ENCODE measurements at places on chromosomes 11 and 22. TPM values are rescaled to one million over a fixed set of nuclear protein-coding genes. Genes with fewer than 3 reads are reported as not detected.
A peak's percentile ranks its signal among the peaks of the same experiment; 100 is the strongest.

DNA sequence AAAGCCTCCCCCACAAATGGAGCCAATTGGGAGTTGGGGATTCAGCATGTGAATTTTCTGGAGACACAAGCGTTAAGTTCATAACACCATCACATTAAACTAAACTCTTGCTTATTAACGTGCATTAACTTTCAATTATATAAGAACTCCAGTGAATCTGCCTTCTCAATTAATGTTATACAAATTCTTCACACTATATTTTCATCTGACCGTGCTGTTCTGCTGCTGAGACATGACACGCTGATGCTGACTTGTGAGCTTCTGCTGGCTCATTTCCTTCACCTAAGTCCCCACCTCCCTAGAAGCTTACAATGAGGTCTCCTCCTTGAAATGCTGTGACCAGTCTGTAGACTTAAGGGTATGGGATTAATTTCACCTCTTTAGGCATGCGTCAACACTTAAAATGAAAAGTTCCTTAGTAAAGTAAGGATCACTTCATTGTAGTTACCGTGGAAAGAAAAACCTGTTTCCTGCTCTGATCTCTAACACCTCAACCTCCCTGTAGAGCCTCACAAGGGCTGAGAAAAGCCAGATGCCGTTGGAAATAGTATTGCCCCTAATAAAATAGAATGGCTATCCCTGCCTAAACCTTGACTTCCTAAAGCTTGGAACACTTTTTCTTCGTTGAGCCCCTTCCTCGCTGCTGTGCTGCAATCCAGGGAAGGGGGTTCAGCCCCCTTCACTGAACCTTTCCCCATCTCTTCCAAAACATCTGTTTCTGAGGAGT lies 2.2 kb downstream of the HBG2 start:
- no peak for DNase-seq

GRCh38 chr11:121321614-121322243 lies 29.2 kb downstream of the SC5D start:
- no peak for DNase-seq

DNA sequence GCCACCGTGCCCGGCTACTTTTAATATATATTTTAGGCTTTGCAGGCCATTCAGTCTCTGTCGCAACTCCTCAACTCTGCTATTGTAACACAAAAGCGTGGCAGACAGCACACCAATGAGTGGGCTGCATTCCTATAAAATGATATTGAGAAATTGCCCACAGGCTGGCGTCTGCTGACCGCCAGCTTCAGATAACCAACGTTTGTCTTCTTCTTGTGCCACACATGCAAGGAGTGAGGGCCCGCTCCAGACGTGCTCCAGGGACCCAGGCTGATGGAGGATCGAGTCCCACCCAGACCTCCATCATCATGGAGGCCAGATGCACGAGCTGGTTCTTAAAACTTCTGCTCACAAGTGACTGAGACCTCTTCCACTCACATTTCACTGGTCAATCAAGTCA lies 35.4 kb upstream of the LINC01488 start:
- DNase-seq = no peak

HBG2 gene
- not detected for total RNA-seq

DNA sequence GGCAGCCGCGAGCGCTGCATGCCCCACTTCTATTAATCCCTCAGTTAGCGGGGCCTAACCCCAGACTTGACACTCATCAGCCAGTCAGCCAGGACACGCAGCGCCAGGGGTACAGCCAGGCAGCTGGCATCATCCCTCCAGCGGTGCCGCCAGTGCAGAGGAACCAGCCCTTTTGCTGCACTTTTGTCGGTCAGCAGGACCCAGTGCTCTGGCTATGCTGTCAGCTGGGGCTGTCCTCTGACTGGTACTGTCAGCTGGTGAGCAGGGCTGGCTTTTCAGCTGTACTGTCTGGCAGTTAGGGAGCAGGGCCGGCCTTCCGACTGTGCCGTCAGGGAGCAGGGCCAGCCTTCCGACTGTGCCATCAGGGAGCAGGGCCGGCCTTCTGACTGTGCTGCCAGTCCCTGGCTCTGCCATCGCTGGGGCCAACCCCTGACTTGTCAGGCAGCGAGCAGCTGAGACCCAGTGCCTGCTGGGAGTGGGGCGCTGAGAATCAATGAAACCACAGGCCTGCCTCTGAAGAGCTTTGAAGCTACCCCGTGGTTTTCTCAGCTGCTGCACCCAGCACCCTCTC lies 115.4 kb downstream of the KIAA1671 start:
- DNase-seq = peak; percentile 88

TMEM25 gene
- 133 TPM for total RNA-seq

DNA sequence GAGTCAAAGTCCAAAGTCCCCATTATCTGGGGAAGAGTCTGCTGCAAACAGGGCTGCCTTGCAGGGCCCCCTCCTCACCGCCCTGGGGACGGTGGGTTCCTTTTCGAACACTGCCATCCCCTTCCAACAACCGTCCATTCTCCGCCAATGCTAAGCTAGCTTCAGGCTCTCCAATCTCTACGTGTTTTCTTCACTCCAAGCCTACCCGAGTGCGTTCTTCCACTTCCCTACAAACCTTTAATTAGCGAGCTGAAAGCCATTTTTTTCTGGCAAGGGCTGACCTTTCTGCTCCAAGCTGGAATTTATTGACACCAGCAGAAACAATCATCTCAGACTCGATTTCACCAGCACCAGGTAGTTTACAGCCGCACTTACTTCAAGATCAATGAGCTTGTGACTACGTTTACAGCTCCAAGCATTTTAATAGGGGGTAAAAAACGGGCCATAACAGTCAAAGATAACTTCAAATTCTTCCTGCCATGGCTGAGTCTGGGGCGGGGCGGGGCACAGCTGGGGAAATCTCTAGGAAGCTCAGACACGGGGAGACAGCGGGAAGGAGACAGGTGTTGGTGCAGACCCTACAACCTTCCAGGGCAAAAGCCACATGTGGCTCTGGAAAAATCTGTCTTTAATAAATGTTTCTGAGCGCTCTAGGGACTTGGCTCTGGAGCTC lies 82.2 kb downstream of the PHF21B start:
- no peak for DNase-seq

DNA sequence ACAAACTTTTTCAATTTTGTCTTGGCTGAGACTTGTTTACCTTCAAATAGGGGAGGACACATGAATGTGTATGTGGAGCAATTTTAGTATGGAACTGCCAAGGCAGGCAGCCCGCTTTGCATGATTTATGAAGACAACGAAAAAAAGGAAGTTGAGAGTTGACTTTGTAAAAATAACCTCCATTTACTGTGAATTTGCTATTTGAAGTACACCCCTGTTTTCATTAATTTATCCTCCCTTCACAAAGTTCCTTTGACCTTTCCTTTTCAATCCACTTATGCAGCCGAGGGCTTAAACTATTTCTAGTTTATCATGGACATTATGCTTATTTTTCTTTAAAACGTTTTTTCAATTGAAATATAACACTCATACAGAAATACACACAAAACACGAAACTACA lies 369.6 kb upstream of the CADM1 start:
- no peak for DNase-seq

All from ascending aorta (tissue), 2 donors.